ENCODE measurements at places on chromosomes 3 and 15.

- peaks cover 10% of the 10 kb centered on the region for H3K27me3 ChIP-seq
- no peak overlapping the region for H3K27ac ChIP-seq
- no peaks in the 10 kb centered on the region for H3K36me3 ChIP-seq
- DNase-seq: peak; percentile 87
- peak overlapping the region; percentile 85 for H3K4me3 ChIP-seq
- H3K4me1 ChIP-seq: peaks cover 6% of the 10 kb centered on the region
Observed at GRCh38 chr3:184133840-184134745, 1.1 kb upstream of the EIF2B5 start.

- no peaks in the 10 kb centered on the region for H3K36me3 ChIP-seq
- no peaks in the 10 kb centered on the region for H3K4me1 ChIP-seq
- H3K27me3 ChIP-seq: no peaks in the 10 kb centered on the region
- no peak overlapping the region for H3K4me3 ChIP-seq
- H3K27ac ChIP-seq: no peak overlapping the region
Observed at GRCh38 chr15:72852273-72852672, 68.7 kb upstream of the ADPGK start.

DNA sequence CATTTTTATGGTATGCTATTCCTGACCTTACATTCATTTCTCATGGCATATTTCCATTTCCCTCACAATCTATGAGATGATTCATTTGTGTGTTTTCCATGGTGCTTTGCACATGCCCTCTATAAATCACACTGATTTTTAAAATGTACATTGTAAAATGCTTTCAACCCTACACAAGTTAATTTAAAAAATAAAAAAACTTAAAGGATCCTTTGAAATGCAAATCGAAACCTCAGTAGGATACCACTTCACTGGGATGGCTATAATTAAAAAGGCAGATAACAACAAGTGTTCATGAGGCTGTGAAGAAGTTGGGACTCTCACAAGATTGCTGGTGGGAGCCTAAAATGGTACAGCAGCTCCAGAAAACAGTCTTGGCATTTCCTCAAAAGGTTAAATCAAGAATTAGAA, 83.5 kb downstream of the FMN1 start:
- no peak overlapping the region for H3K27ac ChIP-seq
- DNase-seq: no peak
- H3K4me3 ChIP-seq: no peak overlapping the region
- no peaks in the 10 kb centered on the region for H3K27me3 ChIP-seq
- H3K4me1 ChIP-seq: peaks cover 15% of the 10 kb centered on the region
- no peaks in the 10 kb centered on the region for H3K36me3 ChIP-seq

DNA sequence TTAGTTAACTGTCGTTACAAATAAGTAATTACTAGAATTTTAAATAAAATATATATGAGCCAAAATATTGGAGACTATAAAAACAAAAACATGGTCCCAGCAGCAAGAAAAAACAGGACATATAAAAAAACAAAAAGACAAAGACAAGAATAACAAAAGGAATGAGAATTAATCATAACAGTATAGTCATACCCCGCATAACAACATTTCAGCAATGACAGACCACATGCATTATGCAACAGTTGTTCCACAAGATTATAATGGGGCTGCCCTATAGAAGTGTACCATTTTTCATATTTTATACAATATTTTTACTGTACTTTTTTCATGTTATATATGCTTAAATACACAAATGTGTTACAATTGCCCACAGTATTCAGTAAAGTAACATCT, 5.6 kb downstream of the HLTF start:
- DNase-seq: no peak
- H3K36me3 ChIP-seq: no peaks in the 10 kb centered on the region
- H3K4me1 ChIP-seq: no peaks in the 10 kb centered on the region
- H3K27ac ChIP-seq: no peak overlapping the region
- H3K4me3 ChIP-seq: no peak overlapping the region
- H3K27me3 ChIP-seq: no peaks in the 10 kb centered on the region

- no peak for DNase-seq
- peaks cover 9% of the 10 kb centered on the region for H3K27me3 ChIP-seq
- H3K36me3 ChIP-seq: no peaks in the 10 kb centered on the region
- no peak overlapping the region for H3K4me3 ChIP-seq
- H3K4me1 ChIP-seq: no peaks in the 10 kb centered on the region
Observed at GRCh38 chr15:78751602-78751979, 59.7 kb downstream of the ADAMTS7 start.

DNA sequence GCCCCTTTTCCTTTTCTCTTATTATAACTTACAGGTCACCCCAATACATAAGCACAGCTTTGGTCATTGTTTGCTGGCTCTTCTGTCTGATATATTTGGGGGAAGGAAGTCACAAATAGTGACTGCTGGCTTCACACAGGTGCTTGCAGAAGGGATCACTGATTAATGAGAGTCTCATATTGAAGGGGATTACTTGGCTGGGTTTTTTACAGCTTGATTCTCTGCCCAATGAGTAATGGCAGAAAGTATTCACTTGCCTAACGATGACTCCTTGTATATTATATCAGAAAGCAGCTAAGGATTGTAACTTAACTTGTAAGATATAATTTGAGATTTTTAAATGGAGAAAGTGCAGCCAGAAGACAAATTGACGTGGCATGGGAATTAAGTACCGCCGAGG, 119.3 kb upstream of the PFN2 start:
- no peaks in the 10 kb centered on the region for H3K36me3 ChIP-seq
- no peaks in the 10 kb centered on the region for H3K27me3 ChIP-seq
- H3K27ac ChIP-seq: no peak overlapping the region
- no peaks in the 10 kb centered on the region for H3K4me1 ChIP-seq
- no peak for DNase-seq

GRCh38 chr3:99472385-99472784, 166.0 kb upstream of the COL8A1 start:
- H3K4me1 ChIP-seq: no peaks in the 10 kb centered on the region
- H3K27me3 ChIP-seq: no peaks in the 10 kb centered on the region
- H3K27ac ChIP-seq: no peak overlapping the region
- DNase-seq: no peak
- H3K4me3 ChIP-seq: no peak overlapping the region

GRCh38 chr3:194604837-194605236, 28.4 kb downstream of the TMEM44 start:
- H3K4me3 ChIP-seq: no peak overlapping the region
- no peaks in the 10 kb centered on the region for H3K36me3 ChIP-seq
- H3K27me3 ChIP-seq: no peaks in the 10 kb centered on the region
- H3K27ac ChIP-seq: no peak overlapping the region
- no peak for DNase-seq

- no peak overlapping the region for H3K4me3 ChIP-seq
- H3K27ac ChIP-seq: no peak overlapping the region
- peaks cover 9% of the 10 kb centered on the region for H3K4me1 ChIP-seq
- H3K36me3 ChIP-seq: no peaks in the 10 kb centered on the region
- DNase-seq: no peak
Observed at GRCh38 chr3:59876533-59877062, 826.8 kb upstream of the CFAP20DC start.

- H3K27ac ChIP-seq: no peak overlapping the region
- H3K4me1 ChIP-seq: peaks cover 24% of the 10 kb centered on the region
- peak; percentile 62 for DNase-seq
- peaks cover 34% of the 10 kb centered on the region for H3K27me3 ChIP-seq
- no peaks in the 10 kb centered on the region for H3K36me3 ChIP-seq
Observed at GRCh38 chr3:111915905-111916304, 56.8 kb downstream of the PHLDB2 start.

GRCh38 chr15:50353975-50354837, 792 bp downstream of the GABPB1 start:
- no peaks in the 10 kb centered on the region for H3K36me3 ChIP-seq
- peaks cover 30% of the 10 kb centered on the region for H3K4me1 ChIP-seq
- no peaks in the 10 kb centered on the region for H3K27me3 ChIP-seq

DNA sequence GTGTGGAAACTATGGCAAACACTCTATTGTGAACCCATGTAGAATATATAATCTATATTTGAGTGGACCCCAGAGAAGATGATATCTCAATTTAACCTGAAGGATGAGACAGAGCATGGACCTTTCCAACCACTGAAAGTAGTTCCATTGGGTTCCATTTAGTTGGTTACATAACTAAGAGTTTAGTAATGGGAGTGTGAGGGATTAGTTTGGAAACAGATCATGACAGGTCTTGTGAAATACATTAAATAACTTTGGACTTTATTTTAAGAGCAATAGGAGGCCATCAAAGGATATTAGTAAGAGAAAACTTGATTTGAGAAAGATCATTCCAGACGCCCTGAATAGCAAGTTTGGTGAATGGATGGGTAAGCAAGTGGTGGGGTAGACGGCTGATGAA, 487.2 kb upstream of the ROBO2 start:
- DNase-seq: no peak
- H3K27ac ChIP-seq: no peak overlapping the region
- no peaks in the 10 kb centered on the region for H3K36me3 ChIP-seq
- H3K4me3 ChIP-seq: no peak overlapping the region

DNA sequence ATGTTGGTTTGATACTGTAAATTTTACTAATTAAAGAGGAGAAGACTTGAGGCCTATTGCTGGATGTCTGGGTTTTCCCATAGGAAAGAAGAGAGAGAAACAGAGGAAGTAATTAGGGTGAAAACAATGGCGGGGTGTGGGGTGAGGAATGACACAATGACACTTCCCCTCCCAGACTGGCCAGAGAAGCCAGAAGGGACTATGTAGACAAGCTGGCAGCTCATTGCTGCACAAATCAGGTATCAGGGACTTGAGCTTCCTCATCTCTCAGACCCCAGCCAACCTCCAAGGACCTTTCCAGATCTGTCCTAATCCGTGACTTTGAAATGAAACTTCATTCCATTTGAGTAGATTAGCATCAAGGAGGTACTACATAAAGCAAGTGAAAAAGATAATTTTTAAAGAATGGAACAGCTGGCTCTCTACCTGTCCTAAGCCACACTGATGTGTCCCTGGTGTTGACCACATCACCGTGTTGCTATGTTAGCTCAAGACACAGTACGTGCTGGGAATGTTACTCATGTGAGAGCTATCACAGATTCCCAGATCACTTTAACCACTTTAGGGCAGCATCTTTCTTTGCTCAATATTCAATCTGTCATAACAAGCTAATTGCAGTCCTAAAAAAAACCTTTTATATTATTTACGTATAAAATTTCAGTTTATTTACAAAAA, 22.2 kb downstream of the TMEM212 start:
- no peak for DNase-seq
- no peaks in the 10 kb centered on the region for H3K36me3 ChIP-seq
- H3K4me1 ChIP-seq: peaks cover 10% of the 10 kb centered on the region
- H3K4me3 ChIP-seq: no peak overlapping the region
- H3K27me3 ChIP-seq: no peaks in the 10 kb centered on the region
- H3K27ac ChIP-seq: no peak overlapping the region

GRCh38 chr3:47370887-47371697, 9.7 kb upstream of the PTPN23 start:
- no peaks in the 10 kb centered on the region for H3K4me1 ChIP-seq
- H3K36me3 ChIP-seq: no peaks in the 10 kb centered on the region
- peak; percentile 61 for DNase-seq
- H3K27me3 ChIP-seq: no peaks in the 10 kb centered on the region

DNA sequence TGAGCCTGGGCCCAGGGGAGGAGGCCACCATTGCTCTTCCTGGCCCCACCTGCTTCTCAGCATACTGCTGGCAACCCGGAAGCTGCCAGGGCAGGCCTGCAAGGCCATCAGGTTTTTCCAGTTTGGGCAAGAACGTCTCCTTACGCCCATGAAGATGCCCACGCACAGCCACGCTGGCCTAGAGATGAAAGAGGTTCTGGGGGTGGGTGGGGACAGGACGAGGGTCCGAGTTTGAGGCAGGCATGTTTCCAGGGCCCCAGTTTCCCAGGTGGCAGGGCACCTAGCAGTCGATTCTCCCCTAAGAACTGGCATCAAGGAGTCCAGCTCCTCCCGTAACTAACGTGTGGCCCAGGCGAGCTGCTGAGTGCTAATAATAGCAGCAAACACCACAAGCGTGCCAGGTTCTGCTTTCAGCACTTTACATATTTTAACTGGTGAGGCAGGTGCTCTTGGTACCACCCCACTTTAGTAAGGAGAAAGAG, 45.8 kb downstream of the ZNF710 start:
- H3K4me3 ChIP-seq: no peak overlapping the region
- no peaks in the 10 kb centered on the region for H3K27me3 ChIP-seq

DNA sequence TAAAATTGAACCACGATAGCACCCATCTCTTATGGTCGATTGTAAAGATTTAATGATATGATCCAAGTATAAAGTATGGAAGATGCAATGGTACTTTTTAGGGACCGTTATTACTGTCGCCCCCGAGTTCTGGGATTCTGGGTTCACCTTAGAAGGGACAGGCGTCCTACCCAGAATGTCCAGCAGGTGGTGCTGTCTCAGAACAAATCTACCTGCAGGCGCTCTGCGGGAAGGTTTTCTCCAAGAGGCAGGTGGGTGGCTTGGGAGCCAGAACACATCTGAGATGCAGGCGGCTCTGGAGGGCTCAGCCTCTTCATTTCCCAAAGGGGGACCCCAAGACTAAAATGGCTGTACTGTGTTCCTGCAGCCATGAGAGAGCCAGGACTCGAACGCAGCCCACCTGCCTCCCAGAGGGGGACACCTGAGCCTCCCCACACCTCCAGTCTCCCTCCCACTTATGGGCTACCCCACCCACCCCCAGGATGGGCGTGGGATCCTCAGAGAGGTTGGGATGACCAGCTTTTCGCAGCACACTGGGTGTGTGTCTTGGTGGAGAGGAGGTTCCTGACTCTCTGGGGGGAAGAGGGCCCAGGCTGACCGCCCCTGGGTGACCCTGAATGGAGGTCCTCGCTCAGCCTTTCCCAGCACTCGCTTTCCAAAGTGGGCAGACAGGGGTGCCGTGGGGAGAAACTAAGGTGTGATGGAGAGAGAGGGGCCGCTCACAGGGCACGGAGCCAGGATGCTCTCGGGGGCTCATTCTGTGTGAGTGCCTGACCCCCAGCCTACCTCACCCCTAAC, 28.1 kb upstream of the CORO2B start:
- H3K36me3 ChIP-seq: no peaks in the 10 kb centered on the region
- peak; percentile 86 for DNase-seq
- no peak overlapping the region for H3K4me3 ChIP-seq
- peaks cover 6% of the 10 kb centered on the region for H3K27me3 ChIP-seq
- no peak overlapping the region for H3K27ac ChIP-seq
- no peaks in the 10 kb centered on the region for H3K4me1 ChIP-seq

DNA sequence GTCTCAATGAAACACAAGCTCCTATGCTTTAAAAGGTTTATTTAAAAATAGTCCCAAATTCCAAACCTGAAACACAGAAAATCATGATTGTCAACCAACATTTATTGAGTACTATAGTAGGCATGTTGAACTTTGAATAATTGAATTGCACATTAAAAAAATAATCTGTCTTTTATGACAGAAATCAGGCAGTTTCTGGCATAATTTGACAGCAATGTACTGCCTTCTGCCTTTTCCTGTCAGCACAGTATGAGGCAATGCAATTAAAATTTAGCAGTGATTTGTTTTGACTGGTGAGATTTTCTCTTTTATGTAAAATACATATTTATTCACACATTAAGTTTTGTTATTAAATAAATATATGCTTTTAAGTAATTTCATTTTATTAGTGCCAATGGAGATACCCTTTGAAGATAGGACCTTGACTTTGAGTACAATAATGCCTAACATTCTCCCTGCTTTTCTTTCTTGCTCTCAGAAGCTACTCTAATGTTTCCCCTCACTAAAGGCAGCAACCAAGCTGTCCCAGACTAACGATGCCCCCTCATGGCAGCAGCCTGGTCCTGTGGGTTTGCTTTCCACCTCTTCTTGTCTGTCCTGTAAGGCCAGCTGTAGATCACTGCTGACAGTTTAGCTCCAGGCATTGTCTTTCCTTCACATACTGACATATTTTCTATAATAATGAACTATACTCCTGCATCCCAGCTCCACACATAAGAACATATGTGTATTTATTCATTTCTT, 346.7 kb downstream of the IL20RB start:
- no peaks in the 10 kb centered on the region for H3K27me3 ChIP-seq
- no peak overlapping the region for H3K4me3 ChIP-seq
- H3K4me1 ChIP-seq: no peaks in the 10 kb centered on the region
- H3K36me3 ChIP-seq: no peaks in the 10 kb centered on the region
- DNase-seq: peak; percentile 14
- no peak overlapping the region for H3K27ac ChIP-seq
